ENCODE measurements at places on chromosomes 4 and X.

- no peak for DNase-seq
Measured at GRCh38 chrX:54446084-54446483, 5.9 kb downstream of the TSR2 start.

- DNase-seq: no peak
Measured at GRCh38 chr4:76090241-76090691, 15.8 kb downstream of the ART3 start.

GRCh38 chrX:150219374-150220185 is 143.5 kb upstream of the MAMLD1 start:
- peak; percentile 76 for DNase-seq

DNA sequence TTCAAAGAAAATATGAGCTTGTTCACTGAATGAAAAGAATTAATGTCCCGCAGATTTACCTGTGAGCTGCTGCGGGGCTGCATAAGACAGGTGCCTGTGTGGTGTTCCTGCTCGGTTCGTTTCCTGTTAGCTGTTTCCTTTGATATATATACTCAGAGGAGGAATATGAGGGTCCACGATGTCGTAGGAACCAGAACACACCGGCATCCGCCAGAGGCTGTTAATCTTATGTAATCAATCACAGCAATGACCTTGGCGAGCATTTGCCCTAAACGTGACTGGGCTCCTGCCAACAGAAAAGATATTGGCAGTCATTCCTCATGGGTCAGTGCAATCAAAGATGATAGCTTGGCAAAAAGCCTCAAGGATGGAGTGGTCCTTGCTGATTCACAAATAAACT is 260.1 kb downstream of the EVC2 start:
- DNase-seq: no peak

- no peak for DNase-seq
Measured at GRCh38 chr4:175143116-175143515, 225.0 kb downstream of the ADAM29 start.

DNA sequence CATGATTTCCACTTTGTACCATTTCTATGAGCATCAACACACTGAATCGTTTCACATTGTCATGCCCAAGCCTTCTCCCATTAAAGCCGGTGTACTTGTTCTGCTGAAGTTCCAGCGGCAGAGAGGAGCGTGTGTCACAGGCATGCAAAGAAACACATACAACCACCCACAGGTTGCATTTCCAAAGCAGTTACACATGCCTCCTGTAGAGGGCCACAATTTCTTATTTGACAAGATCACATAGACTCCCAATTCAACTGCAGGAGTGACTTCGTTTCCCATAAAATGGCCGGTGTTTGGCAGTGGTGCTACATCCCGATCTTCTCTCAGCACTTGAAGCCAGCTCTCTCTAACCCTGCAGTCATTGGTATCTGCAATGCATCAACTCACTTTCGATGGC is 992.6 kb downstream of the NLGN4X start:
- peak; percentile 5 for DNase-seq

DNA sequence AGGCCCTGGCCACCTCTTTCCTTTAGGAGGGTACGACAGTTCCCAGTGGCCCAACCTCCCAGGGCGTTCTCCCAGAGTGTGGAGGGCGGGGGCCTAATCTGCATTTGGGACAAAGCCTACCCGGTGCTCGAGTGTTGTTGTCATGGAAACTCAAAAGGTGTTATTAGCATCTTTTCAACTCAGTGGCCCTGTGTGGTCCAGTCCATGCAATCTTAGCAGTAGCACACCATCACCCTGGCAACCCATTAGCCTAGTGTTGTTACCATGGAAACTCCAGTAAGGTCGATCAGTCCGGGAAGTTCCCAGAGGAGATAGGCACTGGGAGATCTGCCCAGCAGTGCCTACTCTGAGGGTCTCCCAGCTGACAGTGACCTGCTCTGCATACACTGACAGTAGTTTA is 20.2 kb downstream of the APLN start:
- no peak for DNase-seq

GRCh38 chr4:36411338-36411737 is 129.9 kb downstream of the DTHD1 start:
- DNase-seq: no peak

DNA sequence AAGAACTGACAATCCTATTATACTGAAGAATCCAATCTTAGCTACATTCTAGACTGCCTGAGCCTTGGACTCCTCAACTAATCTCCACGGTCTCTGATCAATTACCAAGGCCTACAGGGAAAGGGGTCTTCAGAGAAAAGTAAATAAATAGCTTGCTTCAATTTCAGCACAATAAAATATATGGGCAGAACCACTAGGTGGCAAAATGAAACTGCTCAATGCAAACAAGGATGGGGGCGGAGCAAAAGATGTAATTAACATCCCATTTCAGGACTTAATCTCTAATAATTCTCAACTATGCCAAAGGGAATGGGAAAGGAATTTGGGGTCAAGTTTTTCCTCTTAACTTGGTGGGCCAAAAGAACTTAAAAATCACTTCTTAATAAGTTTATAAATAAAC is 78.4 kb upstream of the MAP3K15 start:
- DNase-seq: peak; percentile 37

DNA sequence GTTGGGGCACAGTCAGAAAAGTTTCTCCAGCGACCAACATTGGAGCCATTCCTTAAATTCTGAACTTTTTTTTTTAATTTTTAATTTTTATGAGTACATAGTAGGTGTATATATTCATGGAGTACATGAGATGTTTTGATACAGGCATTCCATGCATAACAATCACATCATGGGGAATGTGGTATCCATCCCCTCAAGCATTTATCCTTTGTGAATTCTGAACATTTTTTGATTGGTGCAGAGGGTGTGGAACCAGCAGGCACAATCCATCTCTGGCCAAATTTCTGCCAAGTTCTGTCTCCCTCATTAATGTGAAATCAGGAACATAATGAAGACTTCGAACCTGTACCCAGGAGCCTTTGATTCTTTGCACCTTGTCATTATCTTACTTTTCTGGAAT is 267.0 kb downstream of the FRMPD4 start:
- DNase-seq: no peak

DNA sequence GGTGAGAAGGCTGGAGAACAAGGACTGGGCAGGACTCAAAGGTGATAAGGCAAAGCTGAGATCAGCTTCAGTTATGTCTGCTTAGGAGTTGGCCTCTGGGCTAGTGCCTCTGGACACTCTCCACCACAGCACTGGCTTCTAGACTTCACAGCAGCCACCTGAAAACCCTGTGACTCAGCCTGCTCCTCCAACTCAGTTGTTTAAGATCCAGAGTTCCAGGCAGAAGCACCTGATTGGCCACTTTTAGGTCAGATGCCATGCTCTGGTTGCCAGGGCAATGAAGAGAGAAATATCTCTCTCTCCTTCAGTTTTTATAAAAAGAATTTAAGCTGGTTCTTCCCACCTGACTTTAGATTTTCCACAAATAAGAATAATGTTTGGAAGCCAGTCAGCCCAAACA is 47.9 kb upstream of the BLTP1 start:
- DNase-seq: no peak

- peak; percentile 18 for DNase-seq
Measured at GRCh38 chrX:106862972-106863688, 40.0 kb downstream of the RIPPLY1 start.

- no peak for DNase-seq
Measured at GRCh38 chr4:104416725-104417356, 77.9 kb downstream of the CXXC4 start.

DNA sequence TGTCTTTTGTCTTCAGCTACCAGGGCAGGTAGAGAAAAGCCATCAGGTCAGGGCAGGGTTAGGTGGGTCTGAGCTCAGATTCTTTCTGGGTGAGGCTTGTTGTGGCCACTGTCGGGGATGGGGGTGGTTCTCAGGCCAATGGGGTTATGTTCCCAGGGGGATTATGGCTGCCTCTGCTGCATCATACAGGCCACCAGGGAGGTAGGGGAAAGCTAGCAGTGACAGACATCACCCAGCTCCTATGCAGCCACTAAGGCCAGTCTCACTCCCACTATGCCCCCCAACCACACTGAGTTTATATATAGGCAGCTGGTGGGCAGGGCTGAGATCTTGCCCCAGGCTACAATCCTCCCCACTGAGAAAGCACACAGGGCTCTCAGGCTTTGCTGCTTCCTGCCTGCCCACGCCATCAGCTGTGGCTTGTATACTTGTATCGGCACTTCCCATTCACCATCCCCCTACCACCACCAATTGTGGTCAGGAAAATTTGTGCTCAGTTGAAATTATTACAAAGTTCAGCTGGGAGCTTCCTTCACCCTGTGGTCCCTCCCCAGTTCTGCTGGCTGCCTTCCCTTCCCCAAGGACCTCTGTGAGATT is 72.6 kb upstream of the PTPN13 start:
- DNase-seq: no peak

Data from ACHN (cell line).